ENCODE measurements at places on chromosomes 1 and 21.

DNA sequence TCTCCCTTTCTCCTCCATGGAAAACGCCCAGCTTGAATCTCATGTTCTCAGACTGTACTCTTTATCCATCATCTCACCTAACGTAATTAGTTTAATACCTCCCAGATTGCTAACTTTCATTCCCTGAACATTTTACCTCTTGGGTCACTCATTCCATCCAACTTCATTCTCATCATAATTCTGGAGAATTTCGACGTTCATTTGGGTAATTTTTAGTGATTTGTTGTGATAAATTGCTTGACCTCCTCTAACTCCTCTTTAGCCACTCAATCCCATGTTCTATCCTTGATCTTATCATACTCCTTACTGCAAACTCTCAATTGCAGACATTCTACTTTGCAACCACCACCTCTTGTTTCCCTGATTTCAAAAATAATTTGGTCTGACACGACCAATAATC lies 28.4 kb downstream of the RPE65 start:
- no peak for DNase-seq

- DNase-seq, result no peak
Measured at GRCh38 chr21:37799211-37800056, 116.8 kb downstream of the KCNJ6 start.

DNA sequence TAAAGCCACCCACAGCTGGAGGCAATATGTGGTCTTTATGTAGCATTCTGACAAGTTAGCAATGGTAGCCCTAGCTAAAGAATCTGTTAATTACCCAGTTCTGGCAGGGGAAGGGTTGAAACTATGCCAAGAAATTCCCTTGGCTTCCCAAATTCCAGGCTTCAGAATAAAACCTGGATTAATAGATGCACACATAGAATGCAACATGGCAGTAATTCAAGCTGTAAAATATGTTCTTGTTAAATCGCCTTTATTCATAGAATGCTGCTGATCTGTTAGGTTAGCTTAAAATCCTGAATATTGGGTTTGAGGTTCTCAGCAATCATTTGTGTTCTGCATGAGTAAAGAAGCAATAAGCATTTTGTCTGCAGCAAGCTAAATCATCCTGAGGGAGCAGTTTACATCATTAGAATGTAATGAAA lies 80.1 kb downstream of the ZNF326 start:
- no peak for DNase-seq

- DNase-seq, result no peak
Measured at GRCh38 chr21:45533846-45534635, 8.2 kb downstream of the SLC19A1 start.

GRCh38 chr21:38982096-38982495 lies 176.4 kb downstream of the ETS2 start:
- DNase-seq, result no peak

GRCh38 chr1:63289135-63289534 lies 33.2 kb upstream of the FOXD3 start:
- DNase-seq, result no peak

DNA sequence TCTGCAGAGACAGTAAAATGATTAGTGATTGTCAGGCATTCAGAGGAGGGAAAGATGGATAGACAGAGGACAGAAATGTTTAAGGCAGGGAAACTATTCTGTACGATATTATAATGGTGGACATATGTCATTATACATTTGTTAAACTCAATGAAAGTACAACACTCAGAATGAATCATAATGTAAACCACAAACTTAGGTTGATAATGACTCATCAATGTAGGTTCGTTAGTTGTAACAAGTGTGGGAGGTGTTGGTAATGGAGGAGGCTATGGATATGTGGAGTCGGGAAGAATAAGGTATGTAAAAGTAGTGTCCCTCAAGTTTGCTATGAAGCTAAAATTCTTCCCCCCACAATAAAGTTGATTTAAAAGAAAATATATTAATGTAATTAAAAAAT lies 455.0 kb downstream of the BRINP3 start:
- peak; percentile 1 for DNase-seq

DNA sequence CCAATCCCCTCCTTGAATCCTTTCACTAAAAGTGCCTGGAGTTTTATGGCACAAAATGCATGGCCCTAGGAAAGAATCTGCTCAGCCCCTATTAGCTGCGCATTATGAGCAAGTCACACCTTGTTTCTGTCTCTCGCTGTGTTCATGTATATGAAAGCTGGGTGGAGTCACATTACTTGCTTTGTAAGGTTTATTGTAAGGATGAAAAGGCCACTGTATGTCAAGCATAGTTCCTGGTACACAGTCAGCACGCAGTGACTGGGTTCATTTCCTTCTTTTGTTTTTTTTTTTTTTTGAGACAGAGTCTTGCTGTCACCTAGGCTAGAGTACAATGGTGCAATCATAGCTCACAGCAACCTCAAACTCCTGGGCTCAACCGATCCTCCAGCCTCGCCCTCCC lies 6.7 kb upstream of the SLC9A1 start:
- no peak for DNase-seq

GRCh38 chr1:2645776-2646175 lies 13.0 kb upstream of the MMEL1 start:
- DNase-seq, result no peak

GRCh38 chr1:33841494-33841893 lies 22.4 kb upstream of the HMGB4 start:
- DNase-seq, result no peak

DNA sequence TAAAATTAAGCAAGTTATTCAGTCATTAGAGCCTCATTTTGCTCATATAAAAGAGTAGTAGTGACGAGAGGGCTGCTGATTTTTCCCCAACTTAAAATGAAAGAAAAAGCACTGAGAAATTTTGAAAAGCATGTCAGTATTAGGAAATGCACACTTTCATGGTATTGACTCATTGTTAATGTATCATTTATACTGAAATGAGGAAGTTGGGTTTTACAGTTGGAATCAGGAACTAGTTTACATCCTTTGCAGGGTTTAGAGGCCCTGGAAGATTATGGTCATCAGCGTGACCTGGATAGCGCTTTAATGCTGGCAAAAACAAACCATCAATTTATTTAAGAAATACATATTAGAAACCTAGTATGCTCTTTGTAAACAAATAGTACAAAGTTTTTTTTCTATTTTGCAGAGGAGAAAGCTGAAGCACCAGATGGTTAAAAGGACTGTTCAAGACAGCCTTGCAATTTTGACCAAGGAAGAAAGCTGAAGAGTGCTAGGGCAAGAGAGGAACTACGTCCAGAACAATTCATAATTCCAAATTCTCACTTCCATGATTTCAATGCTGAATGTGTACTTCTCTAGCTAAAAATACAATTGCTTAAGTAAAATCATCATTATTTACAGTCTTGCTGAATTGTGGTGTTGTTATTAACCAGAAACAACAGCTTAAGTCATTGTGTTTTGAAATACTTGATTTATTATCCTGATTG lies 94.8 kb upstream of the SGIP1 start:
- DNase-seq, result peak; percentile 64

GRCh38 chr1:218350035-218350525 lies 4.9 kb downstream of the TGFB2 start:
- no peak for DNase-seq

DNA sequence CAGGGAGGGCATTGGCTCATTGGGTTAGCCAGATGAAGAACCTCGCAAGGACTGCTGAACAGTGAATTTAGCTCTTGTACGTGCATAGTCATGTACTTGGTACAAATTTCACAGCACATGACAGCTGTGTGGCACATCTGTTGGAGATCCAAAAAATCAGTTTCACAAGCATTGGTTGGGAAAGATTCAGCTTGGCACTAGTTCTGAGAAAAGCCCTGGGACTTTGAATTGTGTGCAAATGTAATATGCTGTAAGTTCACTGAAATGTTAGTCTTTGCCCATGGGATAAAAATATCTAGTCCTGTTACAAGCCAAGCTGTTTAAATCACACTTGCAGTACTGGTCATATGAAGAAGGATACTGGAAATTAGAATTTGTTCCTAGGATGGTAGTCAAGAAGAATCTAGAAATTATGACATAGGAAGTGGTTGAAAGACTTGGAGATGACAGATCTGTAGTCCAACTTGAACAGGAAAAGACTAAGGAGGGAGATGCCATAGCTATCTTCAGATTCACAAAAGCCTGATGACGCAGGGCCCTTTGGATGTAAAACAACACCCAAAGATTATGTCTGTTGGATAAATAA lies 19.2 kb downstream of the LAMC2 start:
- DNase-seq, result peak; percentile 78

- peak; percentile 22 for DNase-seq
Measured at GRCh38 chr1:113479713-113480676, 89.7 kb downstream of the MAGI3 start.

DNA sequence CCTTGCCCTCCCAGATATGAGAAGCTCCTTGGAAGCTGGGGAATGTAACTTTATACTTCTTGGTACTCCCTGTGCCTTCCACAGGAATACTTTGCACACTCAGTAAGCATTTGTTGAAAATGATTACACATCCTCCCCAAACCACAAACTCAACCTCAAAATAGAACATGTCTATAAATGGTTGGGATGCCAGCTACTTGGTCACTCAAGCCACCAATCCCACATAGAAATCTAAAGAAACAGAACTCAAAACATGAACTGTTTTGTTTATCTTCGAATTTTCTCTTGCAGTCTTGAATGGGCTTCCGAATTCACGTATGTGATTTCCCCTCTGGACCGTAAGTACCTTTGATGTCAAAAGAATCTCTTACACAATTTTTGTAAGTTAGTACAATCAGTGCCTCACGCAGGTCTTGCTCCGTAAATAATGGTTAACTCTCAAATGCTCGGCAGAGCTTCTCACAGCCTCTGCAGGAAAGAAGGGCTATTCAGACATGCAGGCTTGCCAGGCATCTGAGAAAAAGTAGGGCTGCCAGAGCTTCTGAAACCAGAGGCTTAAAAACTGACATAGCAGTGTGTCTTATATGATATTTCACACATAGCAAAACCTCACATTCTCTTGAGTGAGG lies 26.9 kb downstream of the SORT1 start:
- peak; percentile 89 for DNase-seq

GRCh38 chr1:100780814-100781213 lies 61.3 kb downstream of the VCAM1 start:
- DNase-seq, result no peak

DNA sequence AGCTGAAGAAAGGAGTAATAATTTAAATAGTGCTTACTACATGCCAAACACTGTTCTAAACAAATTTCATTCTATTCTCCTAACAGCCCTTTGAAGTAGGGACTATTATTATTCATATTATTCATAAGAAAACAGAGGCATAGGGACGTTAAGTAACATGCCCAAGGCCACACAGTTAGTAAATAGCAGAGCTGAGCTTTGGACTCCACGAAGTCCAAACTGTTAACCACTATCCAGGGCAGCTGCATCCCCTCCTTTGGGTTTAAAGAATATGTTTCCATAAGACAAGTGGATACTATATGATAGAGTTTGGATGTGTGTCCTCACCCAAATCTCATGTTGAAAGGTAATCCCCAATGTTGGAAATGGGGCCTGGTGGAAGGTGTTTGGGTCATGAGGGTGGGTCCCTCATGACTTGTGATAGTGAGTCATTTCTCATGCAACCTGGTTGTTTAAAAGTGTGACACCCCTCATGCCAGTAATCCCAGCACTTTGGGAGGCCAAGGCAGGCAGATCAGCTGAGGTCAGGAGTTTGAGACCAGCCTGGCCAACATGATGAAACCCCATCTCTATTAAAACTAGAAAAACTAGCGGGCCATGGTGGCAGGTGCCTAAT lies 144.0 kb upstream of the CXADR start:
- no peak for DNase-seq
